Prostate gland (tissue), 2 donors: ENCODE measurements at places on chromosomes 1 and 21.

GRCh38 chr1:83822208-83822607 is 176.7 kb downstream of the TTLL7 start:
- no peak for DNase-seq

- DNase-seq = no peak
These were observed 4.3 kb upstream of the TTC22 start for GRCh38 chr1:54805466-54805865.

DNA sequence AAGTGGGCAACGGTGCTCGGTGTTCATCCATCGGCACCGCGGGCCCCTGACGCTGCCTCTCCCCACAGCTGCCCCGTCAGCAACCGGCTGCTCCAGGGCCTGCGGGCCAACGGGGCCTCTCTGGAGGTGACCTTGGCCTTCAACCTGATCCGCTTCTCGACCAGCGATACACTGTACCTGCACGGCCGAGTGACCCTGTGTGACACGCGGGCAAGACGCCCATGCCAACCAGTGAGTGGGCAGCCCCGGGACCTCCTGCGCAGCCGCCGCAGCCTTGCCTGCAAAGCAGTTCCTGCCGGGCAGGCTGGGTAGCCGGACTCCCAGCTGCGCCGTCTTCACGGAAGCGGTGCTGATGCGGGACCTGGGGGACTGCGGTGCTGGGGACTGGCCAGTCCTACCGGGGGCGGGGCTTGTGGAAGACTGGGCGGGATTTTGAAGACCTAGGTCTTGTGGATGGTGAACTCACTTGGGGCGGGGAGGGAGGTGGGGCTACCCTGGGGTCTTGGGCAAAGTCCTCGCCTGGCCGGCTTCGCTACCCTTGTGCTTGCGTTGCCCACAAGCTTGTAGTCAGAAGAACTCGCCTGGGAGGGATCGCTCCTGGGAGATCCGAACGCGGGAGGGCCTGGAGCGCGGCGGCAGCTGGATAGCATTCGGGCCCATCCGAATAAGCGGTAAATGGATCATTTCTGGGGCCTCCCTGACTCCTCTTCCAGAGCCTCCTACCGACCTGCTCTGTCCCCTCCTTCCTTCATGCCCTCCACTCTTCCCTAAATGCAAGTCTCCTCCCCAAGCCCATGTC is 8.8 kb upstream of the CEP85 start:
- DNase-seq = peak; percentile 14

DNA sequence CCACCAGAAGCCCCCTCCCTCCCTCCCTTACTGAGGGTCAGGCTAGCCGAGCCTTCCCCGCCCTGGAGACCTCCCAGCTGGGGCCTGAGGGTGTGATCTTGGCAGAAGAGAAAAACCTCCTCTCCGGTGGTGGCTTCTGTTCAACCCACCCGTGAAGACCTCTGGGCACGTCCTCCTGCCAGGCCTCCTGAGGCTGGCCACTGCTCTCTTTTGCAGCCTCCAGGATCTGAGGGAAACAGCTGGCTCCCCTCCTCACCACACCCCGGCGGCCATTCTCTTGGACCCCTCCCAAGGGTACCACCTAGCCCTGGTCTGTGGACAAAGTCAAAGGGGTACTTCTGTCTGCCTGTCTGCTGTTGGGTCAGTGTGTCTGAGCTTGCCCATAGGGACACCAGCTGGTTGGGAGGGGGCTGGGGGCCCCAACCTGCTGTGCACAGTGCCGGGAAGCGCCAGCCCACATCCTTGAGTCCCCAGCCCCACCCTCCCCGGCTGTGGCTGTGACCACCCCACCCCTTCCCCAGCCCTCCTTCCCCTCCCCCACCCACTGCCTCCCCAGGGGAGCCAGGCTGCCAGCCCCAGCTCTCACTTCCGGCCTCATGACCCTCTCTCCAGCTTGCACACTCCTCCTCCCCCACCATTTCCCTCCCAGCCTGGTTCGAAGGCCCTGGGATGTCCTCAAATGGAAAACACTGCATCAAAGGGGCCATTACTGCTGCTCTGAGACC is 48.1 kb downstream of the AHDC1 start:
- DNase-seq = no peak

DNA sequence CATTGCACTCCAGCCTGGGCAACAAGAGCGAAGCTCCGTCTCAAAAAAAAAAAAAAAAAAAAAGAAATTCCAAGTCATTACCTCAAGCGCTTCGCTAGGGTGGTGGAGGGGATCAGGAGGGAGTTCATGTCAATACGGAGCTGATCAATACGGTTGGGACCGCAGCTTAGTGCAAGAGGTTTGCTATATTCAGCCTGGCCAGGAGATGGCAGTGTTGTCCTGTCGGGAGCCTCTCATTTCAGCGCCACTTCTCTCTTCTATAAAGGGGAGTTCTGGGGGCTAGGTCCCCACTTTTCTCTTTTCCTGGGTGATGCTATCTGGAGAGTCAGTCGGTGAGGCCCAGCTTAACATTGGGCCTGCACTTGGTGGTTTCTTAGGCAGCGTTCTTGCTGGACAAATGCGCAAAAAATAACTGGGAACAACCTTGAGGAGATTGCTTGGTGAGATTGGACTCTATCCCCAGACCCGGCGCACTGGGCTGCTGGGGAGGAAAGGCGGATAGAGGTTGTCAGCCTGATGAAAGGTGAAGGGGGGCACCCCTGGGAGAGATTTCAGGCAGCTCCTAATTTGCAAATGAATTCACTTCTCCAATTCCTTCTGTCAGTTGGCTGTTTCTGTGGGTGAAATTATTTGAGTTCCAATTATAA is 40.4 kb downstream of the KIAA0040 start:
- peak; percentile 26 for DNase-seq

DNA sequence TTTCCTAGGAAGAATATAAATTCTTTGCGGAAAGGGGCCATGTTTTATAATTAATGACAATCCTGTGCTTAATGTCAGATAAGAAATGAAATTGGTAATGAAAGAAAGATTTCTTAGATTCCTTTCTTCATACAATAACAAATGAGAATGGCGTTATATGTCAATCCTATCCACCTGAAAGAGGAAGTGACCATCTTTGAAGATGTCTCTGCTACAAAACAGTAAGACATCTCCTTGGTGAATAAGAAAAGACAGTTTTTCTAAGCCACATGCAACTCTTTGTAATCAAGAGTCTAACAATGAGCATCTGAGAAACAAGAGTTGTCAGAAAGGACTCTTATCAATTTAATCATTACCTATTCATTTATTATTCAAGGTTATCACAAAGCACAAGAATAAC is 286.0 kb downstream of the VAV3 start:
- DNase-seq = no peak

DNA sequence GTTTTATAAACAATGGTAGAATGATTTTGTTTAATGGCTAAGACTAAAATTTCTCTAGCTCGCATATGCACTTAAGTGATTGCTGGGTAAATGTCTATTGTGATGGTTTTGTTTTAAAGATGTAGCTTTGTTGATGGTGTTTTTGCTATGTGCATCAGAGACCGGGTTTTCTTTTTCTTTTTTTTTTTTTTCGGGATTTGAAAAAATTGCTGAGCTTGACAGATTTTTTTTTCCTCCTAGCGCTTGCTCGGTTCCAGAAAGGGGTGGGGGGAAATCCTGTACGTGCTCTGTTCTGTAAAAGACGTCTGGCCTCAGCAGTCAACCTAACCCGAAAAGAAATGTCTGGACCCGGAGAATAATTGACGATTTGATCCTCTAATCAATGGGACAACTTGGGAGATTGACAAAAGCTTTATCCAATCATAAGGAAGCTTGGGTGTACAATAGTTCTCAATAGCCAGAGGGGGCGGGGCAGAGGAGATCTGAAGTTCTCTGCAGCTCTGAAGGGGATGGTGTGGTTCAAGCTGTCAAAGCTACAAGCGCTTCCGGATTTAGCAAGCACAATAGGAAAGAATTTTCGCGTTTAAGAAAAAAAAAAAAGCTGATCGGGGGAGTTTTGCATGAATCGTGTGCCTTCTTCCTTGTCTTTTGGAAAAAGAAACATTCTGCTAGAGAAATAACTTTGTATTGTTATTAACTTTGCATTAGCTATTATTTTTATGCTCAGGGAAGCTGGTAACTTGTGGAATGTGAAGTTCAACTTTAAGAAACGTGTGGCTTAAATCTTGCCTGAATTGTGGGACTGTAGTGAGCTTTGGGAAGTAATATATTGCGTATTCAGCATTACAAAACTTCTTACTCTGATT is 4.5 kb upstream of the NFIA start:
- peak; percentile 95 for DNase-seq
